Mesenteric fat pad (tissue), 1 donor: ENCODE measurements at places on chromosomes 4 and X.

- DNase-seq: no peak
Measured at GRCh38 chr4:48766131-48766792, 13.8 kb downstream of the FRYL start.

GRCh38 chr4:90357117-90357710, 230.0 kb downstream of the CCSER1 start:
- DNase-seq: no peak

GRCh38 chrX:40094041-40094899, 3.5 kb downstream of the BCOR start:
- no peak for DNase-seq

GRCh38 chrX:40152173-40152711, 54.5 kb upstream of the BCOR start:
- DNase-seq: no peak

GRCh38 chr4:169272265-169272886, 1.6 kb upstream of the SH3RF1 start:
- DNase-seq: no peak

DNA sequence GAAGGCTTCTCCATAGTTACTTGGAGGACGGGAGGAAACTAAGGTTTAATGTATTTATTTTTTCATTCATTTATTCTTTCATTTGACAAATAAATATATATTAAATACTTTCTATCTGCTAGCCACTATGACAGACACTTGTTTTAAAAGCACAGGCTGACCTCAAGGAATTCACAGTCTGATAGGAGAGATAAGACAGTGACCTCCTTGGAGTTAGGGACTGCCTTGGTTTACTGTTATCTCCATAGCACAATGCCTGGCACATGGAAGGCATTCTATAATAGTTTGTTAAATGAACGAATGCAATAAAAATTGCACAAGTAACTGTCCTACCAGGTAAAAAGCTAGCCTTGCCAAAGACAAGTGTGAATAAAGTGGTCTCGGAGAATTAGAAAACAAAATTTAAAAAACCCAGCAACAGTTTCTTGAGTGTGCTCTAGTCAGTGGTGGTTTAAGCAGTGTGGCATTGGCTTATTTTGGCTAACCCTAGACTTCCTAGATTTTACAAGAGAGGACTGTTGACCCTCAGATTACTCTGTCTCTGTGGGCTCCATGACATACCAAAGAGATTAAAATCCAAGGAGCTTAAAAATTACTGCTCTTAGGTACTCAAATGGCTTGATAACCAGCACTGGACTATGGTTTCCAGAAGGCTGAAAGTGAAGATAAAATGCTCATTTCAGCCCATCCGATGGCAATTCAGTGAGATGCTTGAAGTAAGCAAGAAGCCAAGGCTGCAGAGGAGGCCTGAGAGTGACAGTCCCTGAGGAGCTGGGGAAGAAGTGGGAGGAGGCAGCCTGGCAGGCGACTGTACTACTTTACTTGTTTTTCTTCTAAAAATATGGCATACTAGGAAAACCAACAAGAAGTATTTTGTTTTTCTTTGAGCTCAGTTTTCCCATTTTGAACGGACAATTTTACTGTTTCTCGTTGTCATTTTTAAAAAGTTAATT, 9.6 kb downstream of the AFP start:
- DNase-seq: no peak

GRCh38 chrX:42495139-42495538, 282.8 kb downstream of the PPP1R2C start:
- no peak for DNase-seq

- no peak for DNase-seq
Measured at GRCh38 chrX:85203461-85203970, 40.1 kb downstream of the SATL1 start.

- no peak for DNase-seq
Measured at GRCh38 chr4:37748485-37748884, 62.3 kb upstream of the RELL1 start.

DNA sequence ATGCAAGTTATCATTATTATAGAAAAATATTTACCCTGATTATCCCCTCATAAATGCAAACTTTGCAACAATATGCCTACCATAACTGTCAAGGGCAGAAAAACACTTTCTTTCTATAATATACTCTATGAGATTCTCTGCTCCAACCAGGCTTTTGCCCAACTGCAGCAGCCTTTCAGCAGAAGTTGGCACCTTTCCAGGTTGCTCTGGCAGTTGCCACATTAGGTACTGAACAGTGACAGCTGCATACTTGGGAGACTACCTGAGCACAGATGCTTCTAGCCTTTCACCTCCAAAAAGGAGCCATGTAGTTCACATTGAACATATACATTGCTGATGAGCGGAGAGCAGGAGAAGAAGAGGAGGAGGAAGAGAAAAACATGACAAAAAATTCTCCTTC, 69.5 kb upstream of the BRWD3 start:
- DNase-seq: no peak

- DNase-seq: no peak
Measured at GRCh38 chrX:20740443-20740842, 473.7 kb upstream of the RPS6KA3 start.
